ENCODE measurements at places on chromosomes 7 and 10. TPM values are rescaled to one million over a fixed set of nuclear protein-coding genes. Genes with fewer than 3 reads are reported as not detected.

- peaks cover 64% of the 10 kb centered on the region for H3K36me3 ChIP-seq
- H3K27me3 ChIP-seq, result no peaks in the 10 kb centered on the region
- peak; percentile 85 for DNase-seq
- peak overlapping the region; percentile 84 for H3K27ac ChIP-seq
- H3K4me3 ChIP-seq, result no peak overlapping the region
Measured at GRCh38 chr7:5218564-5219360, 28.7 kb downstream of the WIPI2 start.

The ANXA8 gene
- not detected for total RNA-seq

DNA sequence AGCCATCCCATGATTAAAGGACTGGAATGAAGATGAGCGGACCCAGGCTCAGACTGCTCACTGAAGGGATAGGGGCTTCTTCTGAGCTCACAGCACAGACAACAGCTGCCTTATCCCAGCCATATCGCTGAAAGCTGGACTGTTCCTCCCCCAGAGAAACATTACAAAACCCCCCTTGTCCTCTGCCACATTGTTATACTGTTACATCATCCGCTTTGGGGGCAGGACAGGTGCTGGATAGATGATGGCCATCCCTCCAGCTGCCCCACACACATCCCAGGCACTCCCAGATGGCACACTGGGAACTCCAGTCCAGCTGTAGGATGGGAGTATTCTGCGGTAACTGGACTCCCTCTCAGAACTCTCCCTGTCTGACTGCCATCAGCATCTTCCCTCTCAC, 58.7 kb upstream of the BTRC start:
- H3K27ac ChIP-seq, result no peak overlapping the region
- H3K27me3 ChIP-seq, result peaks cover 100% of the 10 kb centered on the region
- H3K4me1 ChIP-seq, result peaks cover 22% of the 10 kb centered on the region
- DNase-seq, result no peak
- no peak overlapping the region for H3K4me3 ChIP-seq
- no peaks in the 10 kb centered on the region for H3K36me3 ChIP-seq

The DDIT4 gene
- 103 TPM for total RNA-seq

DNA sequence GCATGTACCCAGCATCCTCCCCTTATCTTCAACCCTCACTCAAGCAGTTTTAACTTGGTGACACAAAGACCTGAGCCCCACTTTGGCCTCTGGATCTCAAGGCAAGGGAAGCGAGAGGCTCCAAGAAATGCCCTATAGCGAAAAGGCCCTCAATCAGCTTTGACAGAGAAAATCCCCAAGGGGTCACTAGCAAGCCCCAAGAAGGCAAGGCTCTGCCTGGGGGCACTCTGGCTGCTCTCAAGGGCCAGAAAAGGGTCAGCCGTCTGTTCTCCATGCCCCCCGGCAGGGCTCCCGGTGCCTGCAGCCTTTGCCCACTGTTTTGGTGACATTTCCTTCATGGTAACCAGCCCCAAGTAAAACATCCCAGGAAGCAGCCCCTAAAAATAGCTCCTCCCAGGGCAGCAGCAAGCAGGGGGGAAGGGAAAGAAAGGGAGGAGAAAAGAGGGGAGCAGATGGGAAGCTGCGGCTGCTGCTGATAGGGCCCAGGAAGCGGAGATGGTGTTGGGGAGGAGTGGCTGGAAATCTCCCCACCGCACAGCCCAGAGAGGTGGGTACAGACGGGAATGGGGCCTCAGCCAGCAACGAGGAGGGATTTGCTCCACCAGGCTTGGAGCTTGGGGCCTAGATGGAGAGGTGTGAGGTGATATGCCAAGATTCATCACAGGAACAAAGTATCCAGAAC, 7.1 kb downstream of the CAMK2G start:
- H3K27me3 ChIP-seq, result no peaks in the 10 kb centered on the region
- DNase-seq, result no peak
- peak overlapping the region; percentile 93 for H3K27ac ChIP-seq
- no peak overlapping the region for H3K4me3 ChIP-seq
- H3K4me1 ChIP-seq, result peaks cover 100% of the 10 kb centered on the region

DNA sequence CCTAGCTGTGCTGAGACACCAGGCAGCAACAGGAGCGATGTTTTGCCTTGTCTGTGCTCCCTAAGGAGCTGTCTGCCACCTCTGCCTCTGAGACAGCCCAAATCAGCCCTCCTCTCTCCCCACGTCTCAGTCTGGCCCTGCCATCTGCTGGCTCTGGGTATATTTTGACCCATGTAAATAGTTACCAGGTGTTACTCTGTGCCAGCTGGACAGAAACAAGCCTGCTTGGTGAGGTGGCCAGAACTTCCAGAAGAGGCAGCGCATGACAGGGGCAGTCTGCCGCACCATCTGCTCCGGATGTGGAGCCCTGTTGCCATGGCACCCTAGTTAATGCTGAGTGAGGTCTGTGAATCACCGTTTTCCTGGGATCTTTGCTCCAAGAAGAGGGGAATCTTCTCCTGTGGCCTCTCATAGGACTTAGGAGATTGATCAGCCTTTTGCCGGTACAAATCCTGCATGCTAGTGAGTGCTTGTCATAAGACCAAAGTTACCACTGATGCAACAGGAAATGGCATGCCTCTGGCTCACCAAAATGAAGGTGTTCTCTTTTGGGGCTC, 31.8 kb downstream of the GSTO2 start:
- DNase-seq, result no peak
- H3K27ac ChIP-seq, result peak overlapping the region; percentile 58
- H3K27me3 ChIP-seq, result no peaks in the 10 kb centered on the region
- H3K4me3 ChIP-seq, result no peak overlapping the region

All from spleen (tissue), 13 donors.